ENCODE measurements at places on chromosomes 7 and 10.
A peak's percentile ranks its signal among the peaks of the same experiment; 100 is the strongest.

DNA sequence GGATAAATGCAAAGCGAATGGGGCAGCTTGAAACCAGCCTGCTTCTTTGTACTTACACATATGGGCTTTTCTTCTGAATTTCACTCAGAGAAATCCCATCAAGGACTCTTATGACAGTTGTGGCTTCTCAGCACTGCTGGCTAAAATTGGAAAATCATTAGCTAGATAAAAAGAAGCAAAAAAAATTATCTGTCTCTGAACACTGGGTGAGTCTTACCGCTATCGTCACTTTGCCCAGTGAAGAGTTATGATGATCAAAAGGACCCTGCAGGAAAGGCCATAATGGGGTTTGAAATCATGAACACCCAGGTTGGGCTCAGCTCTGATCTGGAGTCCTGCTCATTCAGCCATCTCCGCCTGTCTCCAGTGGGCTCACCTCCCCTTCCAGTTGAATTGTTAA, 34.3 kb downstream of the AOAH start:
- no peak overlapping the region for H3K4me3 ChIP-seq
- no peaks in the 10 kb centered on the region for H3K27me3 ChIP-seq
- peaks cover 5% of the 10 kb centered on the region for H3K4me1 ChIP-seq
- H3K36me3 ChIP-seq = no peaks in the 10 kb centered on the region

DNA sequence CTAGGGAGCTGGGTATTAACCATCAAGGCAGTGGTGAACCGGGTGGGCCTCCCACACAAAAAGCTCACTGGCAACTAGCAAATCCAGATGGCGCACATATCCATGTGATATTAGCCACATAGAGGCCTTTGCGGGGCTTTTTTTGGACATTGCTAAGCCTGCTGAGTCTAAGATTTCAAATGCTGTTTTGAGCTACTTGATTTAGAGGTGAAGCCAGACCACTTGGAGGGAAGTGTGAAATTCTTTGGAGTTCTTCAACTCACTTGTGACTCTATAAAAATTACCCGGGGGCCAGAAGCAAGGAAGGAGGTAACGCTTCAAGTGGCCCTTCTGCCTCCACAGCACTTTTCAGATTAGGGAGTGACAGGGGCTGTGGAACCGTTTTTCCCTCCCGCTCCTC, 619.8 kb upstream of the GALNT17 start:
- H3K27me3 ChIP-seq = no peaks in the 10 kb centered on the region
- H3K27ac ChIP-seq = no peak overlapping the region
- peaks cover 2% of the 10 kb centered on the region for H3K4me1 ChIP-seq

GRCh38 chr7:79471283-79471682, 17.8 kb upstream of the MAGI2 start:
- no peaks in the 10 kb centered on the region for H3K36me3 ChIP-seq
- H3K27me3 ChIP-seq = no peaks in the 10 kb centered on the region
- DNase-seq = no peak

- H3K4me3 ChIP-seq = no peak overlapping the region
- no peaks in the 10 kb centered on the region for H3K27me3 ChIP-seq
- H3K4me1 ChIP-seq = peaks cover 6% of the 10 kb centered on the region
- H3K27ac ChIP-seq = no peak overlapping the region
- no peak for DNase-seq
These were observed 241.5 kb upstream of the PTER start for GRCh38 chr10:16195178-16195769.

DNA sequence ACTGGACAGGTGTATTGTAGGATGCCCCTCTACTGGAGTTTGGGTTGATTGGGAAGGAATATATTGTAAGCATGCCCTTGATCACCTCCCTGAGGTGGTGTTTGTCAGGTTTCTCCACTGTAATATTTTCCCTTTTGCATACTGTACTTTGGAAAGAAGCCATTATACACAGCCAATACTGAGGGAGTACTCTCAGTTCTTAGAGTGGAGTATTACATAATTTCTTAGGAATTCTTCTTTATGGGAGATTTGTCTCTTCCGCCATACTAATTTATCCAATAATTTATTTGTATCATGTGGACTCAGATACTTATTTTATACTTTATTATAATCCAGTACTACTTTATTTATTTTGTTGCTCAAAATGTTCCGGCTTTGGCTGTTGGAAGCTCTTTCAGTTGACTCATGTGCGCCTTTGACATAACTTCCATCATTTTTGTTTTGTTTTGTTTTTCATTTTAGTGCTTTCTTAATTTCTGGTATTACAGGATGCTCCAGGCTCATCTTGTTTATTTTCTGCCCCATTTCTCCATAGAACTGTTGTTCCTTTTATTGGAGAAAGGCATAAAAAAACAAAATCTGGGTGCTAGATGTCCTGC, 29.7 kb downstream of the MKLN1 start:
- no peak overlapping the region for H3K4me3 ChIP-seq
- H3K36me3 ChIP-seq = no peaks in the 10 kb centered on the region
- H3K27ac ChIP-seq = no peak overlapping the region
- no peak for DNase-seq
- H3K4me1 ChIP-seq = peaks cover 22% of the 10 kb centered on the region
- no peaks in the 10 kb centered on the region for H3K27me3 ChIP-seq

DNA sequence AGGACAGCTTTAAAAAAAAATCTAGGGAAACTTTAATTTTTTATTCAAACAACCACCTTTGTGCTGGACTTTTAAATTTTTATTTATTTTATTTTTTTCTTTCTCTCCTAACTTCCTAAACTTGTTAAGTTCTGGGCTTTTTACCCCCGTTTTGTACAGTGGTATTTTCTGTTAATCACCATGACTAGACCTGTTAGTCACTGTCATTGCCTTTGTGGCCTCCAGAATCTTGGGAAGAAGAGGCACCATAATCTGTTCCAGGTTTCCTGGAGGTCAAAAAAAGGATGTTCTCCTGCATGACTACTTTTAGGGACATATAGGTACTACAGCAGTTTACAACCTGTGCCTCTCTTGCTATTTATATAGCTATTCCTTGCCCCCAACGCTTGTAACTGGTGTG, 31.1 kb upstream of the DDX50 start:
- H3K27me3 ChIP-seq = no peaks in the 10 kb centered on the region
- H3K4me1 ChIP-seq = peaks cover 19% of the 10 kb centered on the region
- H3K27ac ChIP-seq = no peak overlapping the region
- H3K36me3 ChIP-seq = peaks cover 15% of the 10 kb centered on the region
- H3K4me3 ChIP-seq = no peak overlapping the region

DNA sequence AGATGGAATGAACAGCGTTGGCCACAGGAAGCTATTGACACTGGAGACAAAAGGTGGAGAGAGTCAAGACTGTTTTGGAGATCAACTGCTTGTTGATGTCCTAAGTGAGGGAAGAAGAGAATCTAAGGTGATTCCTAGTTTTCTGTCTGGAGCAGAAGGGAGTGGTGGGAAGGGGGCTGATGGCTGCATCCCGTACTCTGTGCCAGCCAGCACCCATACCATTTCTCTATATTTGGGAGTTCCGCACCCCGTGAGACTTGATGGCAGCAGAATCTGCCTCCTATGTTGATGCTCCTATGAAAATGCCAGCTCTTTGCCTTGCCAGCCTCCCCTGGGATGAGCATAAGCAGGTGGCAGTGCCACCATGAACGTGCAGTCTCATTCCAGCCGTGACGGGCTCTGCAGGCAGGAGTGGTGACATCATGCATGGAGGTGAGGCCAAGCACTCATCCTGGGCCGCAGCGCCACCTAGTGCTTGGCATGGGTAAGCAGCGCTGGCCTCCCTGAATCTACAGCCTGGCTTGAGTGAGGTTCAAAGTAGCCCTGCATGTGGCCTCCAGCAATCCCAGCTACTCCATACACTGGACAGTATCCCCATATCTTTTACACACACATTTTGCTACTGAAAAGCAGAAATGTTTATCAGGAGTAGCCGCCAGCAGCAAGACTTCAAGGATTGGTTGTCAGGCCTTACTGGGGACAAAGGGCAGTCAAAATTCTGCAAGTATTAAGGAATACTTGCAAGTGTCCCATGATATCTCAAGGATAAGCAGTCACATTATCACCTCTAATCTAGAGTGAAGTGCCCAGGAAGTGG, 43.0 kb downstream of the PODXL start:
- no peak overlapping the region for H3K4me3 ChIP-seq
- peaks cover 7% of the 10 kb centered on the region for H3K4me1 ChIP-seq
- no peaks in the 10 kb centered on the region for H3K27me3 ChIP-seq
- H3K27ac ChIP-seq = peak overlapping the region; percentile 92
- DNase-seq = peak; percentile 81

GRCh38 chr7:128946936-128947830, 9.5 kb downstream of the IRF5 start:
- DNase-seq = no peak
- no peak overlapping the region for H3K4me3 ChIP-seq
- no peaks in the 10 kb centered on the region for H3K4me1 ChIP-seq
- H3K27me3 ChIP-seq = peaks cover 4% of the 10 kb centered on the region
- H3K27ac ChIP-seq = no peak overlapping the region

DNA sequence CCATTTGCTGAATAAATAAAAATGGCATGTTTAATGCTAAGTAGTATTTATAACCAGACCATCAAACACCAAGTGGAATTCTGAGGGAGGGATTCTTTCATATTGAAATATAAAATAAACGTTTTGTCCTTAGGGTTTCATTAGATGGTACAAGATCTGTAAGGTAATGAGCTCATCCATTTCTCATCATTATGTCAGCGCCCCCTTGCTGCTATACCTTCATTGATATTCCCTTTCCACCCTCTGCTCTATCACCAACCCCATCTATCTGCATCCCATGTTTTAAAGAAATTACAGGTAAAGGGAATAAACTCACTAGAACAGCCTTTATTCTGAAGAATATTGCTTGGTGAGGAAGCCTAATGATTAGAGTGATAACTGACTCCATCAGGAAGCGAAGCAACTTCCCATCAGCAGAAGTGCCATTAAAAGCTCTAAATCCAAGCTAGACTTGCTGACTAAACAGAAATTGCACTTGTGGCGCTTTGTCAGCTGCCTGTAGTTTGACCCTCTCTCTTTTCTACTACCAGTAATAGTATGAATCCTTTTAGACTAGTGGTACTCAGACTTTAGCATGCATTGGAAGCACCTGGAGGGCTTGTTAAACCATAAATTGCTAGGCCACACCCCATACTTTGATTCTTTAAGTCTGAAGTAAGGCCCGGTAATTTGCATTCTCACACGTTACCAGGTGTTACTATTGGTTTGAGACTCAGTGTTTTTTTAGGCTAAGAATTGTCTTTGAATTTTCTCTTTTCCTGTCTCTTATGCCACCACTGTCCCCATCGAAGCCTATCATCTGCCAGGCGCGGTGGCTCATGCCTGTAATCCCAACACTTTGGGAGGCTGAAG, 27.5 kb downstream of the ADD3 start:
- no peak overlapping the region for H3K4me3 ChIP-seq
- no peaks in the 10 kb centered on the region for H3K36me3 ChIP-seq
- no peaks in the 10 kb centered on the region for H3K27me3 ChIP-seq
- no peak for DNase-seq

- no peak for DNase-seq
- H3K27ac ChIP-seq = no peak overlapping the region
- no peak overlapping the region for H3K4me3 ChIP-seq
- H3K27me3 ChIP-seq = no peaks in the 10 kb centered on the region
- H3K4me1 ChIP-seq = peaks cover 18% of the 10 kb centered on the region
- peaks cover 7% of the 10 kb centered on the region for H3K36me3 ChIP-seq
These were observed 6.4 kb downstream of the ANXA7 start for GRCh38 chr10:73407495-73407894.

- peaks cover 35% of the 10 kb centered on the region for H3K4me1 ChIP-seq
- DNase-seq = no peak
- H3K27ac ChIP-seq = peak overlapping the region; percentile 60
- peak overlapping the region; percentile 62 for H3K4me3 ChIP-seq
These were observed 369.6 kb downstream of the AUTS2 start for GRCh38 chr7:69967689-69968450.

GRCh38 chr7:45682358-45682735, 108.2 kb downstream of the ADCY1 start:
- H3K4me3 ChIP-seq = no peak overlapping the region
- no peak for DNase-seq
- H3K27me3 ChIP-seq = no peaks in the 10 kb centered on the region

DNA sequence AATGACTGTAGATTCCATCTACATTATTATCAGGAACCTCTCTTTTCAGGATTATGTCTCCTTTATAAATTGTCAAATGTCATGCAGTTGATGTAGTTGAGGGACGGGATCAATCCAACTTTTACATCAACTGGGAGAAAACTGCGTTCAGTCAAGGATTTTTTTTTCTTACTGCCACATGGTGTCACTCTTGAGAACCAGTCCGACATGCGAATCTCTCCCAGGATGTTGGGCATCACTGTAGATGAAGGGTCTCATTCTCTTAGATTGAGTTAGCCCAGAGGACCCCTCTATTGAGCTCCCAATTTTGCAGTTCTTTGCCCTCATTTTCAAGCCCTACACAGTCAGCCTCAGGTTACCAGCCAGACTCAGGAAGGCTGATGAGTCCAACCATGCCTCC, 120.3 kb upstream of the PTPRZ1 start:
- DNase-seq = no peak
- no peak overlapping the region for H3K4me3 ChIP-seq
- peaks cover 2% of the 10 kb centered on the region for H3K4me1 ChIP-seq
- no peaks in the 10 kb centered on the region for H3K27me3 ChIP-seq
- no peak overlapping the region for H3K27ac ChIP-seq
- H3K36me3 ChIP-seq = no peaks in the 10 kb centered on the region

DNA sequence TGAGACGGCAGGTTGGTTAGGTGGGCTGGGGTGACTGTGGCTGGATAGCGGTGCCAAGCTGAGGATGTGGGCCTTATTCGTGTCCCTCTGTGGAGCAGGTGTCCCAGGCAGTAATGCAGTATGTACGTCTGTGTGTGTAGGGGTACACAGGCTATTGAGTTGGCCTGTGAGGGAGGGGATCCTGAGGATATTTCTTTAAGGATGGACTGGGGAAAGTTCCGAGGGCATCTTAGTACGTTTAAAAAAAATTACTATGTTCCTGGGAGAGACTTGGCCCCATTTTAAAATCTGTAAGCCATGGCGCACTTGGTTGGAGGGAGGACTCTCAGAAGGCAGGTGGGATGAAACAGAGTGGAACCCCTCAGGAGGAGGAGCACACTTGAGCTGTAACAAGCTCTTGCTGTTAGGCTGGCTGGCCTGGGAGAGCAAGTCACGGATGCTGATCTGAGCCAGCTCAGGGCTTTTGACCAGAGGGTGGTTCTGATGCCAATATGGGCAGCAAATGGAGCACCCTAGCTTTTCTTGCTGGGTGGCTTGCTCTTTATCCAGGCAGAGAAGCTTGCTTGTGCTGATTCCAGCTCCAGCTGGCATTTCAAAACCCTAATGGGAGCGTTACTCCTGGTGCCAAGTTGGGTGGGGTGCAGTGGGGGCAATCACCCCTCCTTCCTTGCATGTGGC, 765 bp downstream of the WBP1L start:
- H3K36me3 ChIP-seq = peaks cover 2% of the 10 kb centered on the region
- DNase-seq = no peak
- no peaks in the 10 kb centered on the region for H3K27me3 ChIP-seq
- H3K27ac ChIP-seq = peak overlapping the region; percentile 87

DNA sequence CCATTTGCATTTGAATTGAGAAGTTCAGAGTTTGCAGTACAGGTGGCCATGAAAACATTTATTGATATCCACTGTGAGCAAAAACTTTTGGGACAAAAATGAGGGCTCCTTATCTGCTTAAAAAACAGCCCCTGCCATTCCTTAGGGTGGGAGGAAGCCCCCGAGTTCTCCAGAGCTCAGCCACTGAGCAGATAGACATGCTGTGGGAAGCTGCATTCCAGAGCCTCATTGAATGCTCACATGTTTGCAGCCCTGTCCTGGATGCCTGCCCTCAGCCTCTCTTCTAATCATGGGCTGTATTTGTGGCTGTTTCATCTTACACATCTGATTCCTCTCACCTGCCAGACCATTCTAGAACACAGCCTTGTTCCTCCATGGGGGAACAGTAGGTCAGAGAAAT, 33.3 kb downstream of the PLPP4 start:
- H3K36me3 ChIP-seq = no peaks in the 10 kb centered on the region
- peaks cover 8% of the 10 kb centered on the region for H3K4me1 ChIP-seq
- no peak for DNase-seq
- no peak overlapping the region for H3K27ac ChIP-seq
- H3K4me3 ChIP-seq = no peak overlapping the region
